ENCODE measurements at places on chromosomes 16 and 17.

DNA sequence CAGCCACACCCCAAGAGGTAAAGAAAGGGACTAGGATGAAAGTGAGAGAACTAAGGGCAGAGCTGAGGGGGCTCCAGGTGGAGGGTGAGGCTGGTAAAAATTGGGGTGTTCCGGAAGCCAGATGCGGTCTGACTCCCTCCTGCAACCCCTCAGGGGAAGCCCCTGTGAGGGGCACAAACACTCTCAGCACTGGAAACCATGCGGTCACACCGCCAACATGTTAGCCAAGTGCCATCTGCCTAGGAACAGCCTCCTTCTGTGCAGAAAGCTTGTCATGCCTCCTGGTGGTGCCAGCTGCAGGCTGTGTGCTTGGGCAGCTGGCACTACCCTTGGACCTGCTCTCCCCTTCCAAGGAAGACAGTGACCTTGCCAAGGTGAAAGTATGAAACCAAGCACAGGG, 83.5 kb upstream of the RPL38 start:
- no peak for DNase-seq

- no peak for DNase-seq
These were observed 287.3 kb upstream of the AXIN2 start for GRCh38 chr17:65848751-65849150.

DNA sequence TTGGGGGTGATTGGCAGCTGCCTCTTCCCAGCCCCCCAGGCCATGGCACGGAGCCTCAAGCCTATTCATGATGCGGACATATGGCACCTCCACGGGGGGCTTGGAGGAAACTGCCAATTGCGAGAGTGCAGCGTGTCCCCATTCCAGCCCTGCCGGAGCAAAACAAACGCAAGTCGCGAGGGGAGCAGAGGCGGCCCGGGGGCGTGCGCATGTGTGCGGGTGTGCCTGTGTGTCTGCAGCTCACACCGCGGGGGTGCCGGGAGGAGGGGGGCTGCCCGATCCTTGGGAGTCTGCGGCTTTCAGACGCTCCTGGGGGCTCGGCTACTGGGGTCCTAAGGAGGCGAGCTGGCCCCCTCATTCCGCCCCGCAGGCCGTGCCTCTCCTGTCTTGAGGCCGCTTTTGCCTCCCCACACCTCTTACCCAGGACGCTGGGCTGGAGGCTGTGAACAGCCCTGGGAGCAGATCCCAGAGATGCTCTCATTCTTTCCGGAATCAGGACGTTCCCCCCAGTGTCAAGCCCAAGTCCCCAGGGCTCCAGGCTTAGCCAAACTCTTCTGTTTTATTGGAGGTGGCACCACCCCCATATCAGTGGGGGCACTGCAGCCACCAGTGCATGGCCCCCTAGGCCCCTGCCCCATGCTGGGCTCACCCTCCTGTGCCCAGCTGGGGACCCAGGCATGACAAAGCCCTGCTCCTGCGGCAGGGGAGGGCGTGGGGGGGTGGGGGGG, 29.1 kb downstream of the ENDOV start:
- DNase-seq: no peak

- no peak for DNase-seq
These were observed 204.9 kb upstream of the KCNJ16 start for GRCh38 chr17:69870091-69870530.

- DNase-seq: no peak
These were observed 140.8 kb upstream of the CDH5 start for GRCh38 chr16:66225696-66226095.

DNA sequence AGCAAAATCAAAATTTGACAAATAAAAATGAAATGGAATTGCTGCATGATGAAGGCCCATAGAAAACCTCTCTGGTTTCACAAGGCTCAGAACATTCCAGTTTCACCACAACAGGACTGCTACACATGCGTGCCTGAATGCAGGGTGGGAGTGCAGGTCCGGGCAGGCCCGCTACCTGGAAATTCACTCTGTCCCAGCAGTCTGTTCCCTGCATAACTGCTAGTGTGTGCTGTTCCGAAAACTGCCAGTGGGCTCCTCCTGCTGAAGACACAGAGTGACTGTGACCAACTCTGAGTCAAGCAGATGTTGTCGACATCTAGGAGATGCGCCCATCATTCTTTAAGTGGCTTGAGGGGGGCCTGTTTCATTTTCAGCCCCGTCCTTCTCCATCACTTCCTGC, 284.8 kb upstream of the MAF start:
- DNase-seq: no peak

GRCh38 chr17:31549121-31549524, 157.6 kb downstream of the RAB11FIP4 start:
- no peak for DNase-seq

GRCh38 chr16:79261481-79261940, 339.0 kb downstream of the MAF start:
- DNase-seq: peak; percentile 16

- no peak for DNase-seq
These were observed 134.7 kb upstream of the NETO2 start for GRCh38 chr16:47278306-47278970.

- no peak for DNase-seq
These were observed 8.2 kb downstream of the PLCD3 start for GRCh38 chr17:45123930-45124796.

DNA sequence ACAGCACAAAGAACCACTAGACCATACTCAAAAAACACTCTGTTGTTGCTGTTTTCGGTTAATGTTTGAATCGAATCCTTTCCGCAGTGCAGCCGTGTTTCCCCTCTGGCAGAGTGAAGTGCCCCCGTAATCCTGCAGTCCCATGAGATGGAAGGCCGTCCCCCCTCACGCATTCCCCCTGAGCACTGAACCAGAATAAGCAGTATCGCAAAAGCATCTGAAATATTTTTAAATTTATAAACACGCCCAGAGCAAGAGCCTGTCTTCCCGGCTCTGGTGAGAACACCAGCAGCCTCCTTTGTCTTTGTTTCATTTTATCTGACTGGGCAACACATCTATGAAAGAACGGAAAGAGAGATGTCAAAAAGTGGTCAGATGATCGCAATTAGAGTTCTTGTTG, 121.0 kb upstream of the ADAMTS18 start:
- no peak for DNase-seq

- DNase-seq: no peak
These were observed 12.3 kb upstream of the MC1R start for GRCh38 chr16:89906140-89907025.

GRCh38 chr16:77137045-77137444, 53.9 kb upstream of the MON1B start:
- no peak for DNase-seq
